Sigmoid colon (tissue), 7 donors: ENCODE measurements at places on chromosomes 5 and 9. TPM values are rescaled to one million over a fixed set of nuclear protein-coding genes. Genes with fewer than 3 reads are reported as not detected.

SNCB gene
- not detected for polyA plus RNA-seq

FAT2 gene
- polyA plus RNA-seq = not detected

PFN3 gene
- not detected for polyA plus RNA-seq

DNA sequence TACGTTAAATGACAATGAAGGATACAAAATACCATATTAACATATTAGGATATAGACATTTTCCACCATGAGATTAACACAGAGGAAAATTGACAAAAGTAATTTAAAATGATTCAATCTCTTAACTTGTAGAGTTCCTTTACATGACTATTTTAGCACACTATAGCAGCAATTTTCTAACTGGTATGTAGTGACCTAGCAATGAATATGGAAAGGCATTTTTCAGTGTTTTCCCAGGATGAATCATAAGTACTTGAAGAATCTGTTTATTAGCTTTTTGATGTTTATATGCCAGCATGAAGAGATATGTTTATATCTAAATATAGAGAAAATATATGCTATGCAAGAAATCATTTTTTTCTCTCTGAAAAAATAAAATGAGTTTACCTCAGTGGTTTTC is 782.5 kb upstream of the CDH10 start:
- no peak for DNase-seq

- DNase-seq = no peak
These were observed 92.1 kb upstream of the MAP1B start for GRCh38 chr5:72015103-72015548.

DNA sequence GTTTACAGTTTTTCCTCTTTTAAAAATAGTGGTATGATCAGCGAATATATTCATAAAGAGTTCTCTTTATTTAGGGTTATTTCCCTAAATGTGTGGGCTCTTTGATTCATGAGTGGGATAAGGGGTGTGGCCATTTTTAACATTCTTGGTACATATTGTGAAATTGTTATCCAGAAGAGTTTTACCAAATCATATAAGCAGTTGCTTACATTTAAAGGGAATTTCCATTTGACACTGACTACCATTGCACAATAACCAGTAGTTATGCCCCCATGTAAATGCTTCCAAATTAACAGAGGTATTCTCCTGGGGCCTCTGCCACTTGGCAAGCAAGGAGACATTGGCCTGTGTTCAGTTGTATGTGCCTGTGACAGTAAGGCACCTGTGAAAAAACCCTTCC is 27.2 kb downstream of the SLC25A48 start:
- DNase-seq = no peak

DNA sequence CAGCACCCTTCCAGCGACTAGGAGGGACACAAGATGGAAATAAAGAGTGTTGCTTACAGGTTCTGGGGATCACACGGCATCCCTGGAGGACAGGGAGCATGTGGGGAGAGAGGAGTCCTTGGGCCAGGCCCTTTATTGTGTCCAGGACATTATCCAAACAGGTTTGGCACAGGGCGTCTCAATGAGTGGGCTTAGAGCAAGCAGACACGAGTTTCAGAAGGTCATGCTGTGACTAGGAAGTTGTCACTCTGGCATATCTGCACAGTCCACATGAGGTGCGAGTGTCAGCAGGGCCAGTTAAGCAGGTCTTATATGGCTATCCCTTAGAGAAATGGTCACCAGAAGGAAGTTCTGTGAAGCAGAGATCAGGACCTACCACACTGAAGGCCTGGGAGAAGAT is 174.5 kb upstream of the OTULINL start:
- no peak for DNase-seq
